Activated CD8-positive, alpha-beta memory T cell treated with anti-CD3 and anti-CD28 coated beads for 1 hour (primary cell): ENCODE measurements at places on chromosomes 5 and 9.

- DNase-seq = no peak
These were observed 223.6 kb downstream of the MLLT3 start for GRCh38 chr9:20398536-20399338.

DNA sequence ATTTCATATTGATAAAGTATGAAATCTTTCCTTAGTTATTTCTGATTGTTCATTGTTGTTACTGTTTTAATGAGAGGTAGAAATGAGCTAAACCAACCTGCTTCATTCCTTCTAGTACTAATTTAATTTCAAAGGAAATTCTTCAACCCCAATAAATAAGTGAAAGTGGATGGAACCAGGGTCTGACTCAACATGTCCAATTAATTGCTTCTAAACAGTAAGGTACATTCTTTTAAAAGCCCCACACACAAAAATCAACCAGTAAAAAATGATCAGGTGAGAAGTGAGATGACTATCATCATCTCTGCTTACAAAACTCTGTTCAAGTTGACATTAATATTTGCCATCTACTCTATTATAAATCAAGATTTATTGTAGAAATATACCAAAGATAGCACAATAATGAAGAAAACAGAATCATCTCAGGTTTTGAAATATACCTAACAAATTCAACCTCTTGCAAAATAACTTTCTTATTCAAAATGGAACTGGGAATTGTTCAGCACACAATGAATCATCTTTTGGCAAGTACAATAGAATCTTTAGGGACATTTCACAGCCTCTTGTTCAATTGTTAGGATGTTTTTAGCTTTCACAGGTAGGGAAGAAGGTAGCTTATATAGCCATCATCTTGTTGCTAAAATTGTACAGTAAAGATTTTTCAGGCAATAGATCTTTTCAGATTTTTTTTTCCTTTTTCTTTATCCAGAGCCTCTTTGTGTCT lies 114.5 kb downstream of the RPS23 start:
- no peak for DNase-seq

DNA sequence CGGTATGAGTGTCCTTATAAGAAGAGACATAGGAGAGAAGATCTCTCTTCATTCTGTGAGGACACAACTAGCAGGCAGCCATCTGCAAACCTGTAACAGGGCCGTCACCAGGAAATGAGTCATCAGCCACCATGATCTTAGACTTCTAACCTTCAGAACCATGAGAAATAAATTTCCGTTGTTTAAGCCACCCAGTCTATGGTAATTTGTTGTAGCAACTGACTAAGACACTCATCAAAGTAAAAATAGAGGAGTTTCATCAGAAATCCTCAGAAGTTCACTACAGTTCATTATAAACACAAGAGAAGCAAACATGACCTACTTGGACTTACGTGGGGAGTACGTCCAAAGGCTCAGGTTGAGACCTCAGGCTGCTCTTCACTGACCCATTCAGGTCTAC lies 357.7 kb downstream of the SEMA5A start:
- no peak for DNase-seq

- no peak for DNase-seq
These were observed 9.3 kb downstream of the DNAJC18 start for GRCh38 chr5:139430015-139430414.

- DNase-seq = no peak
These were observed 144.6 kb downstream of the SMARCA2 start for GRCh38 chr9:2159521-2160454.

DNA sequence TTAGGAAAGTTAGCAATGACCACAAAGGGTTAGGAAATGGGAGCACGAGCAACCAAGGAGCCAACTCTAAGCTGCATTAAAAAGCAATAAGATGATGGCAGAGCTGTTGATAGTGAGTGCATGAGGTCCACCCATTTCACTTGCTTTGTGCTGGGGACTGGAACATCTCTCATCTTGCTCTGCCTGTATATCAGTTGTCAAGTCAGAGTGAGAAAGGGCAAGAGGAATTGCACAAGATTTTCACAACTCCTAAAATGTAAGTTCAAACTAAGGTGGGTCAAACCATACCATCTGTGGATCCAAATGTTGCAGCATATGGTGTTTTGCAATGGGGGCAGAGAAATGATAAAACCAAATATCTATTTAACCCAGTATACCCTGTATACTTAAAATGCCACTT lies 2.8 kb upstream of the ESM1 start:
- no peak for DNase-seq

DNA sequence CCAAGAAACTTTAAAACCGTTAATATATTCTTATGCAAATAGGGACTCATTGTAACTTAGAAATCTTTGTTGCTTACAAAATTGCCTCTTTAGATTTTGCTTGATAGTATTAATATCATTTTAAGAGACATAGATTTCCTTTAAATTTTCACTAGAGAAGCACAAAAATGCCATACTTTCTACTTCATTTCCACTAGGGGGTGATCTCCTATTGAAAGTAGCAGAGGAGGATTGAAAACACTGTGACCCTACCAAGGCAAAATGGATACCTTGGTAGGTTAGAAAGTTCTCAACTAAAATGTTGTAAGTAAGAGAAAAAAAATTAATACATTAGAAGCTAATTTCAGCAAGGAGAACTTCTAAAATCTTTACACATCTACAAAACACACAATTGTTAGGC lies 204.9 kb downstream of the CHSY3 start:
- no peak for DNase-seq

DNA sequence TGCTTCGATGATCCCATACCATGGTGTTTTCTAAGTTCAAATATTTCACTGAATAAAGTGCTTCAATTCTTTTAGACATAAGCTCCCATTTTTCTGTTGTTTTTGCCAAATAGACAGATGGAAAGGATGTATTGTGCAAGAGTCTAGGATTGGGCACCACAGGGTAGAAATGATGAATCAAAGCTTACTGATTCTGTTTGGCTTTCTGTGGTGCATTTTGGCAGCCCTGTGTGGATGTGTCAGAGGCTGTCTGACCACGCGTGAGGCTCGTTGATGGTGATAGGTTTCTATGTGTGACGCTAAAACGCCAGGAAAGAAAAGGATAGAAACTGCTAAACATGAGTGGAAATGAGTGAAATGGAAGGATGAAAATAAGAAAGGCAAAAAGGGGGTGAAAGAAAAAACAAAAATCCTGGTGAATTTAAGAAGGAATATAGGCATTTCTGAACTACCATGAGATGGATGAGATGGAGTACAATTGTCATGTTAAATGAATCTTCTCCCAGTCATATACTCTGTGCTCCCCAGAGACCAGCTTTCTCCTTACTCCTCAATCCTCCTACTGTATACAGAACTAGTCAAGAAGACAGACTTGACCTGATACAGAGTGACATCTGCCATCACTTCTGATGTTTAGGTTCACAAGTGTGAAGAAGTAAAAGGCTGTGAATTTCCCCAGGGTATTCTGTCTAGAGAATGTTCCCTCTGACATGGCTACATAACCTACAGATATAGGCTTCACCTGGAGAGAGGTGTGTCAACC lies 54.4 kb downstream of the ANKH start:
- no peak for DNase-seq

- no peak for DNase-seq
These were observed 48.2 kb downstream of the TNFAIP8 start for GRCh38 chr5:119404033-119404432.

- DNase-seq = no peak
These were observed 100.4 kb upstream of the SLC44A1 start for GRCh38 chr9:105144076-105144475.

GRCh38 chr5:7784683-7785380 lies 66.1 kb downstream of the CFAP90 start:
- DNase-seq = no peak

GRCh38 chr5:168390491-168390890 lies 95.8 kb upstream of the RARS1 start:
- no peak for DNase-seq

DNA sequence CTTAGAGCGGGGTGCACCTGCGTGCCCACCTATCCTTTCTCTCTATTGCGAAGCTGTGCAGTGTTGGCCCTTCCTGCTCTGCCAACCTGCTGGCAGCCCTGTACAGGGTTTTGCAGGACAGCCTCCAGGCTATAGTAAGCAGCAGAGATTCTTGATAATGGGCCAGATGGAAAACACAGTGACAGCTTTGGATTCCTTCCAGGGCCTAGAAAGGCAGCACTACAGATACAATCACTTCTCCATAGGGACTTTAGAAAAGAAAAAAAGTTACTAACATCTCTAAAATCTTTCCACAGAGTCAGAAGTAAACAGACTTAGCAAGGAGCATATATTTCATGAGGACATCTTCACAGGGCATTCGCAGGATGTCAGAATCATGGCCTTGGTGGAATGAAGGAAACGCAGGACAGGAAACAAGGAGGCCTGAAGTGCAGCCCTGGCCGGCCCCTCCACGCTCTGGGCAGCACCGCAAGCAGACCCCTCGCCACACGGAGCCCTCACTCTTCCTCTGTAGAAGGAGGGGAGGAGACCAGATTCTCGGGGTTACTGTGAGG lies 172.1 kb upstream of the GAS1 start:
- no peak for DNase-seq

DNA sequence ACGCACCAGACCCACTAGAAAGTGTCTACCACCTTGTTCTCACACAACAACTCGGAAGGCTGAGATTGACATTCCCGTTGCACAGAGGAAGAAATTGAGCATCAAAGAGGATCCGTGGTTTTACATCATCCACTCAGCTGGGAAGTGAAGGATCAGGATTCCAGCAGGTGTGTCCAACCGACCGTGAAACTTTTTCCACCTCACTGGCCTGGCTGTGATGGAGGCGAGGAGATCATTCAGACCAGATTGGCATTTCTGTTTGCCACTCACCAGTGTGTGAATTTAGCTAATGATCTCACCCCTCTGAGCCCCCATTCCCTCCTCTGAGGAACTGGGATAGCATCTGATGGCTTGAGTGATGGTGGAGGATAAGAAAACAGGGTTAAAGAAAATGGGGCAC lies 46.7 kb upstream of the CPLX2 start:
- no peak for DNase-seq
